ENCODE measurements at places on chromosomes 16 and 17.

GRCh38 chr16:17289050-17289449 is 181.7 kb downstream of the XYLT1 start:
- DNase-seq = no peak

- DNase-seq = no peak
Observed at GRCh38 chr17:17533901-17534441, 37.8 kb upstream of the RASD1 start.

GRCh38 chr16:83907631-83908250 is 8.8 kb downstream of the MLYCD start:
- DNase-seq = no peak

GRCh38 chr17:28041844-28042656 is 427 bp upstream of the NLK start:
- no peak for DNase-seq

DNA sequence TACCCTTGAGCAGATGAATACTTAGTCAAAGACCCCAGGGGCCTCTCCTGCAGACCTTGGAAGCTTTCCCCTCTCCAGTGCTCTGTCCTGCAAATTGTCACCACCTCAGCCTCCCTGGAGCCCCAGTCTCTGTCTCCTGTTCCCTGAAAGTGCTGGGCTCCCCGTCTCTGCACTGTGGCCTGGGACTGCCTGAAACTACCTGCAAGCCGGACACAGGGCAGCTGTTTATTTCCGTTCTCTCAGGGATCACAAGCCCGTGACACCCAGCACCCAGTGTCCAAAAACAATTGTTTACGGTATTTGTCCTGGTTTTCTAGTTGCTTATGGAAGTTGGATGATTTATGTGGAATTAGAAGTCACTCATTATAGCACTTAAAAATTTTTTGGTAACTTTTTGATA is 81.6 kb upstream of the CHMP6 start:
- DNase-seq = no peak

- no peak for DNase-seq
Observed at GRCh38 chr17:14118951-14119350, 49.6 kb downstream of the COX10 start.

GRCh38 chr17:28842282-28843012 is at the start of gene FAM222B:
Gene FAM222B (minus strand): TSS chr17:28842790. CDS start chr17:28766667, 76,123 bp downstream.
- DNase-seq = peak; percentile 73

GRCh38 chr17:78174346-78174869 is 6.0 kb downstream of the SYNGR2 start:
- DNase-seq = no peak

DNA sequence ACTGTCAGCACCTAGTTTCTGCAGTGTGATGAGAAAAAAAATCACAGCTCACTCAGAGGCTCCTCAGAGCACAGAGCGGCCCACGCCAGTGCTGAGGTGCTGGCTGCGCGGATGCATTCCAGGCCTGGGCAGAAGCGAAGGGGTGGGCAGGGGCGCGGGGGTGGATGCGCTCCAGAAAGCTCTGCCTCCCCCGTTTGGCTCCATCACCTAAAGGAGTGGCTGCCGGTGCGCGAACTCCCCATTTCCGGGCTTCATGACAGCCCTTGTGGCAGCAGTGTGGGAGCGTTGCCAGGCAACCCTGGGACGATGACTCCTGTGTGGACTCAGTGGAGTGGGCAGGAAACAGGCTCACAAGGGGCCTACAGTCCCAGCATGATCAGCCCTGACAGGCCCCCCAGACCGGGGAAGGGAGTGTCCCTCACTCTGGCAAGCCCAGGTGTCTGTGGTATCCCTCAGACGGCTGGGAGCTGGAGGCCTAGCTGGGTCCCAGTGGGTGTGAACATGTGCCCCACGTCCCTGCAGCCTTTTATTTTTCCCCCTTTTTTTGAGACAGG is 32.8 kb upstream of the NUDT16L1 start:
- no peak for DNase-seq

- peak; percentile 66 for DNase-seq
Observed at GRCh38 chr17:40168262-40168832, 8.9 kb upstream of the RAPGEFL1 start.

- no peak for DNase-seq
Observed at GRCh38 chr16:50160495-50161164, 7.5 kb downstream of the TENT4B start.

DNA sequence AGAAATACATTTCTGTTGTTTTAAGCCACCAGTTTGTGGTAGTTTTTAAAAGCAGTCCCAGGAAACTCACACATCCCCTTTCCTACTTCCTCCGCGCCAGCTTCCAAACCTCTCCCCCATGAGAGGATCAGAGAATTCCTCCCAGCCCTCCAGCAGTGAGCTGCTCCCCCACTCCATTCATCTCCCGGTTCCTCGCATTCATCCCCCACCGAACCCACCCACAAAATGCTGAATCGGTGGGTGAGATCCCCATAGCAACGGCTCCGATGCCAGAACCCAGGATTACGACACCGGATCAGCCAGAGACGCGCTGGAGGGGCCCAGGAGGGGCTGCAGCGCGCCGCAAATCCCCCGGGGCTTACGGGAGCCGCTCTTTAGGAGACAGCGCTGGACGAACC is 251.4 kb upstream of the RPL38 start:
- no peak for DNase-seq

GRCh38 chr16:74465851-74466685 is 44.8 kb upstream of the CLEC18B start:
- DNase-seq = no peak

- no peak for DNase-seq
Observed at GRCh38 chr17:82649501-82650261, 1.4 kb upstream of the WDR45B start.

- DNase-seq = no peak
Observed at GRCh38 chr17:65633146-65633881, 71.9 kb upstream of the AXIN2 start.

GRCh38 chr16:79980650-79981521 is 380.3 kb upstream of the MAF start:
- no peak for DNase-seq

- peak; percentile 70 for DNase-seq
Observed at GRCh38 chr17:71472809-71473789, 647.7 kb upstream of the SOX9 start.

DNA sequence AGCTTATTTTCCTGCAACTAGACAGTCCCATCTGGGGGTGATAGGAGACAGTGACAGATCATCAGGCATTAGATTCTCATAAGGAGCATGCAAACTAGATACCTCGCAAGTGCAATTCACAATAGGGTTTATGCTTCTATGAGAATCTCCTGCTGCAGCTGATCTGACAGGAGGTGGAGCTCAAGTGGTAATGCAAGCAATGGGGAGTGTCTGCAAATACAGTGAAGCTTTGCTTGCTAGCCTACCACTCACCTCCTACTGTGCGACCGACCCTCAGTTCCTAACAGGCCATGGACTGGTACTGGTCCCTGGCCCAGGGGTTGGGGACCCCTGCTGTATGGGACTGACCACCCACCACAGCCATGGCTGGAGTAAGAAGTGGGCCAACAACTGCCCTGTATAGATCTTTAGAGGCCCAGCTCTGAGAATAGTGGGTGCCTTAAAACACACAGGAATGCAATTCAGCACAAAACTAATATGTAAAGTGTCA is 26.0 kb upstream of the IRX3 start:
- DNase-seq = no peak

GRCh38 chr17:69981441-69981840 is 93.6 kb upstream of the KCNJ16 start:
- DNase-seq = no peak

GRCh38 chr17:45333702-45334092 is 16.9 kb upstream of the MAP3K14 start:
- DNase-seq = no peak

DNA sequence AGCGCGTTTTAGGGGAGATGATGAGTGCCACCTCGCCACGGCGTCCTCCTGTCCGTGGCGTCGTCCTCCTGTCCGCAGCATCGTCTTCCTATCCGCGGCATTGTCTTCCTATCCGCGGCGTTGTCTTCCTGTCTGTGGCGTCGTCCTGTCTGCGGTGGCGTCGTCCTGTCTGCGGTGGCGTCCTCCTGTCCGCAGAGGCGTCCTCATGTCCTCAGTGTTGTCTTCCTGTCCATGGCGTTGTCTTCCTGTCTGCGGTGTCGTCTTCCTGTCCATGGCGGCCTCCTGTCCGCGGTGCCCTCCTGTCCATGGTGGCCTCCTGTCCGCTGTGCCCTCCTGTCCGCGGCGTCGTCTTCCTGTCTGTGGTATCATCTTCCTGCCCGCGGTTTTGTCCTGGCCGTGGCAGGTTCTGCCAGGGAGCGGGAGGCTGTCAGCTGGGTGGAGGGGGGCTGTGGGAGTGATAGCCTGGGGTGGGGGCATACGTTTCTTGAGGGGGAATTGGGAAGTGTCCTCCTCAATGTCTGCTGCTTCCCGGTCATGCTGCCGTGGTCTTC is 30.9 kb downstream of the TBCD start:
- DNase-seq = no peak

DNA sequence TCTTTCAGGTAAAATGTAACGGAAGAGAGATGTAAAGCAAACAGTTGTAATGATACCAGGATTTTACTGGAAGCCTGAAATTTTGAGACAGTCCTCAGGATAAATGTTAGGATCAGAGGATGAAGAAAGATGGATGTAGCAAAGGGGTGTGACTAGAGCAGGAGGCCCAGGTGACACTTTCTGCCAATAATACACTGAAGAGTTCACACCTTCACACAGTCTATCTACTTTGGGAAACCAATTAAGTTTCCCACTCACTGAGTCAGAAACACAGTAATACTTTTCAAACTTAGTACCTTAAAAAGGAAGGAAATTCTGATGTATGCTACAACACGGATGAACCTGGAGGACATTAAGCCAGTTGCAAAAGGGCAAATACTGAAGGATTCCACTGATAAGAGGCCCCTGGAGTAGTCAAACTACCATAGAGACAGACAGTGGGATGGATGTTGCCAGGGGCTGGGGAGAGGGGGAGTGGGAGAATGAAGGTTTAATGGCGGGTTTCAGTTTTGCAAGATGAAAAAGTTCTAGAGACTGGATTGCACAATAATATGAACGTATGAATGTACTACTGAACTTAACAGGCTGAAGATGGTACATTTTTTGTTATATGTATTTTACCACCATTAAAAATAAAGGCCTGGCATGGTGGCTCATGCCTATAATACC is 62.3 kb downstream of the CYTH1 start:
- no peak for DNase-seq

- DNase-seq = no peak
Observed at GRCh38 chr16:72214821-72215220, 42.9 kb upstream of the PMFBP1 start.

- DNase-seq = peak; percentile 60
Observed at GRCh38 chr17:39208893-39209292, 8.8 kb downstream of the RPL19 start.

DNA sequence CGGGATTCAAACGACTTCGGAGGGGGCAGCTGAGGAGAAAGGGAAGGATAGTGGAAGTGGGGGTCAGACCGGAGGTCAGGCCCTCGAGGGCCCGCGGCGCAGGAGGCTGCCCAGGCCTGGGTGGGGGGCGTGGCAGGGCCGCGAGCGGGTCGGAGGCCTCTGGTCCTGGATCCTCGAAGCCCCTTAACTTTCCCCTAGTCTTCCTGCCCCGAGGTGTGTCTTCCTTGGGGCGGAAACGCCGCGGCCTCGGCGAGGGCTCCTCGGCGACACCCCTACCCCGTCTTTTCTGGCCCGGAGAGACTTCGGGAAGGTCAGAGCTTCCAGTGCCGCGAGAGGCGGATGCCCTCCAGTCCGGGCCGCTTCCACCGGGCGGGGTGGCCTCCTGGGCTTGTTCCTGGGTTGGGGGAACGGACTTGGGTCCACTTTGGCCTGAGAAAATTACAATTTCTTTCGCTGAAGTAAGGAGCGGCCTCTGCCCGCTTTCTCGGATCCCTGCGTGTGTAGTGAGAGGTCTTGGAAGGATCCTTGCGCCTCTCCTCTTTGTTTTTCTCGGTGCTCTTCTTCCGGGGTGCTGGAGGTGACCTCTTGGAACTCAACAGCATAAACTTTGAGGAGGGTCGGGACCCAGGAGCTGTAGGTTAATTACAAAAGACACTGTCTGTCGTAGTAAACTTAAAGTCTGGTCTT is 491 bp downstream of the IST1 start:
- no peak for DNase-seq

DNA sequence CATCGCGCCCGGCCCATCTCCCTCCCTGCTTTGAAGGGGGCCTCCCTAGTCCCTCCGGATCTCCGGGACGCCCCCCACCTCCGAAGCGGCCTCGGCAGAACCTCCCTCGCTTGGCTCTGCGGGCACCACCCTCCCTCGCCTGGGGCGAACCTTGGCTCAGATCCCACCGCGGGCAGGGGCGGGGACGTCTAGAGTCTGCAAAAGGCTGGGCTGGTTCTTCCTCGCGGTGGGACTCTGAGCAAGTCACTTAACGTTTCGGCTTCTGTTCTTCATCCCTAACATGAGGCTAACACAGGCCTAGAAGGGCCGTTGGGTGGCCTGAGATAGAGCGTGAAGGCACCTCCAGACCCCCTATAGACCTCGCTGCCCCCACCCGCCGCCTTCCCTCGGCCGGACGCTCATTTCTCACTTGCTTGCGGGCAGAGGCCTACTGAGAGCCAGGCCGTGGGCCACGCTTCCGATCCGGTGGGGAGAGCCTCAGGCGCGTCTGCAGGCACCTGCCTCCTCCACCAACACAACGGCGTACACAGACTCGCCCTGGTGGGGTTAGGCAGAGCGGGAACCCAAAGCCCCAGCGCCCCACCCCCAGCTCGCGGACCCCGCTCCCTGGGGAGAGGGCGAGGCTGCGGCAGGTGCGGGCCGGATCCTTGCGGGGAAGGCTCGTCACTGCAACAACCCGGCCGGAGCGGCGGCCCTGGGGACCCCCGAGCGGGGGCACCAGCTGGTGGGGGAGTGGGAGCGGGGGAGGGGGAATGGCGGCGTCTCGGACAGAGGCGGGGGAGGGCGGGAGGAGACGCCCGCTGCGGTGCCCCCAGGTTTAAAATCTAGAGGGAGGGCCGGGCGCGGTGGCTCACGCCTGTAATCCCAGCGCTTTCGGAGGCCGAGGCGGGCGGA is 5.4 kb downstream of the MYO1C start:
- no peak for DNase-seq

GRCh38 chr16:89187032-89187769 is 13.1 kb downstream of the SLC22A31 start:
- DNase-seq = no peak

DNA sequence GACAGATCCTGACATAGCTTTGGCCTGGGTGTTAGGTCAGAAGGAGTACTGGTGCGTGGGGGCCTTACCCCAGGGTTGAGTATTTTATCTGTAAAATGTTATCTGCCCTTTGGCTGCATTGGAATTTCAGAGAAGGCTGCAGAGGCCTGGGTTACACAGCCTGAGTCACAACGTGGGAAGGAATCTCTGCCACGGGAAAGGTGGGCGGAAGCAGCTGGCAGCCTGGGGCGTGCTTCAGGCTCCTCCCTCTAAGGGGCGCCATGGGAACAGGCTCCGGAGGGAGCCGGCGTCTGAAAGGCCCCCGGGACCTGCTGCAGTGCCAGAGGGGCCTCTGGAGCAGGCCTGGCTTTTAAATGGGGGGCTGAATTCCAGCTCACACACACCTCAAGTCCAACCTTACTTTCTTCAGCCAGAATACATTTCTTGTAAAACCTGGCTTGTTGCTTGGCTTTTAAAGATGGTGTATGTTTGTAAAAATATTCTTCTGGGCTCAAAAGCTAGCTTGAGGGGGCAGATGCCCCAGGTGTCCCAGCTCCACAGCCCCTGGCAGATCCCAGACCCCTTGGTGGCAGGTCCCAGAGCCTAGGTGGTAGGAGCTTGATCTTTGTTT is 142.2 kb downstream of the RAB11FIP4 start:
- DNase-seq = peak; percentile 49
